NAMALWA (cell line): ENCODE measurements at places on chromosomes 16 and 17.

GRCh38 chr17:11553135-11553534 lies 45.1 kb upstream of the DNAH9 start:
- DNase-seq: no peak

- peak; percentile 1 for DNase-seq
Observed at GRCh38 chr17:10447026-10447931, 22.1 kb downstream of the MYH4 start.

DNA sequence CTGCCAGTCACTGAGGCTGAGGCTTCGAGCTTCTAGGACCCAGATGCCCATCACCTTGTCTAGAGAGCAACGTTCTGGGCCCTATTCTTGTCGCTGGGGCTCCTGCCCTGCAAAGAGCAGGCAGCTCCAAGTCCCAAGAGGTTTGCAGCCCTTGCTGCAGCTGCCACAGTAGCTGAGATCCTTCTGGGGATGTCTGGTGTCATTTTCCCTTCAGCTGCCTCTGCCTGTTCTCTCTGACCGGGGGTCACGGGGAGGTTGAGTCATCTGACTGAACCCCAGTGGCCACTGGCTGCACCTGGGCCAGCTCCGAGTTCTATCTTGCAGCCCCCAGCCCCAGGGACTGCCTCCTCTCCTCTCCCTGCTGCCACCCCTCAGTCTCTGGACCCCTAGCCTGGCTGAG lies 4.9 kb downstream of the WSCD1 start:
- no peak for DNase-seq

- peak; percentile 75 for DNase-seq
Observed at GRCh38 chr17:80605326-80606066, 60.9 kb downstream of the RPTOR start.

DNA sequence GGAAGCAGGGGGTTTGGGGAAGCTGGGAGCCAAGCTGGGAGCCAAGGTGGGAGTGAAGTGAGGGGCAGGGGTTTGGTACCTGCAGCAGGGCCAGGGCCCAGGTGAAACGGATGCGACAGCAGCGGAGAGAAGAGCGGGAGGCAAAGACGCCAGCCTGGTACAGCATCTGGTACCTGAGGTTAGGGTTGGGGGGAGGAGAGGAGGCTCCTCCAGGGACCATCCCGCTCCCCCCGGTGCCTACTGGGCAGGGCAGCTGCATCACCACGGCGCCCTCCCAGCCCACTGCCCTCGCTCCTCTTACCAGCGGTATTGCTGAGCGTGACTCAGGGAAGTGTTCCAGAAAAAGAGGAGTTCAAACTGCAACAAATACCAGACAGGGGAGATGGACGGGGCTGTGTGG lies 9.8 kb downstream of the CLN3 start:
- DNase-seq: no peak

DNA sequence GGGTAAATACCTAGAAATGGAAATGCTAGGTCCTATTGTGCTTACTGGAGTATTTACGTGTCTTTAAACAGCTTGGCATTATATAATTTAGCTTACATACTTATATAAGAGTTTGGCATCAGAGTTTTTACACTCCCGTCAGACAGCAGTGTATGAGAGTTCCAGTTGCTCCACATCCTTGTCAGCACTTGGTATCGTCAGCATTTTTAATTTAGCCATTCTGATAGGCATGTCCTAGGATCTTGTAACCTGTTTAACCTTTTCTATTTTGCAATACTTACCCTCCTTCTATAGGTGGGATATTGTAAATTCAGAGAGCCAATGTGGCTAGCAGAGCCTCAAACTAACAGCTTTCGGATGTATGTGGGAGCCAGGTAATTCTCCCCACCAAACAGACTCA lies 228.3 kb upstream of the EEF2KMT start:
- DNase-seq: no peak

DNA sequence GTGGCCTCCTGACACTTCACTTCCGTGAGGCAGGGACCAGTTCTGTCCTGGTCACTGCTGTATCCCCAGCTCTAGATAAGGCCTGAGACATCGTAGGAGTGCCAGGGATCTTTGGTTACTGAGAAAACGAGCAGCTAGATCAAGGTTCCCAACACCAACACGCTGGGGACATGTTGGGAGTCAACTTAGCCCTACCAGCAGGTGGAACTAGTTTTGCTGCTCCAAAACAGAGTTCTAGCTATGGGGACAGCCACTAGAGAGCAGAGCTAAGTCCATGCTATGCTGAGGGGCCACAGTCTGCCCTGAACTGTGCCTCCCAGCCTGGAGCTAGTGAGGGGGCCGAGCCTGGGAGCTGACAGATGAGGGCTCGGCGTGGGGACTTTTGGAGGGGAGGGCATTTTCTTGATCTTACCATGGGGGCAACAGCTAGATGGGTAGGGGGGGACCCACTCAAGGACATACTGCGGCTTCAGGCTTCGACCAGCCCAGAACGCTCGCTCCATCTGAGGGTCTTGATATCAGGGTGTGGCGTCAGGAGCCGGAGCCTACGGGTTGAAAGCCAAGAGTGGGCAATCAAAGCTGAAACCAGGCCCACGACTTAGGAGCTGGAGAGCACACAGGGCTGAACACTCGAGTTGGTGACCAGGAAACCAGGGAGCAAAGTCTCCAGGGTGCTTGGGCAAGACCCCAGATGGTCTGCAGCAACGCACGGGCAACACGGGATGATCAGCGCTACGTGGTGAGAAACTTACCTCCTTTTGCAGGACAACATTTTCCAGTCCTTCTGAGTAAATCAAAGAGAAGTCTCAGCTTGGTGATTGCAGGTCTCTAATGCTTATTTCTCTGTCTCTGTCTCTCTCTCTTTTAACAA lies 13.4 kb downstream of the SNX20 start:
- no peak for DNase-seq

DNA sequence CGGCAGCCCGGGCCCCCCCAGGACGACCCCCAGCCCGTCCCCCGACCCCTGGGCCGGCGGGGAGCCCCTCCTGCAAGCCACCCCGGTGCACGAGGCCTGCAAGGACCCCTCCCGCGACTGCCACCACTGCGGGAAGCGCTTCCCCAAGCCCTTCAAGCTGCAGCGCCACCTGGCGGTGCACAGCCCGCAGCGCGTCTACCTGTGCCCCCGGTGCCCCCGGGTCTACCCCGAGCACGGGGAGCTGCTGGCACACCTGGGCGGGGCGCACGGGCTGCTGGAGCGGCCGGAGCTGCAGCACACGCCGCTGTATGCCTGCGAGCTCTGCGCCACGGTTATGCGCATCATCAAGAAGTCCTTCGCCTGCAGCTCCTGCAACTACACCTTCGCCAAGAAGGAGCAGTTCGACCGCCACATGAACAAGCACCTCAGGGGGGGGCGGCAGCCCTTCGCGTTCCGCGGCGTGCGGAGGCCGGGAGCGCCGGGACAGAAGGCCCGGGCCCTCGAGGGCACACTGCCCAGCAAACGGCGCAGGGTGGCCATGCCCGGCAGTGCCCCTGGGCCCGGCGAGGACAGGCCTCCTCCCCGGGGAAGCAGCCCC lies 15.6 kb upstream of the ZFPM1 start:
- DNase-seq: peak; percentile 72
